AG10803 (cell line): ENCODE measurements at places on chromosomes 7 and 10.

- DNase-seq = no peak
Measured at GRCh38 chr10:102438374-102438773, 6.0 kb upstream of the CUEDC2 start.

DNA sequence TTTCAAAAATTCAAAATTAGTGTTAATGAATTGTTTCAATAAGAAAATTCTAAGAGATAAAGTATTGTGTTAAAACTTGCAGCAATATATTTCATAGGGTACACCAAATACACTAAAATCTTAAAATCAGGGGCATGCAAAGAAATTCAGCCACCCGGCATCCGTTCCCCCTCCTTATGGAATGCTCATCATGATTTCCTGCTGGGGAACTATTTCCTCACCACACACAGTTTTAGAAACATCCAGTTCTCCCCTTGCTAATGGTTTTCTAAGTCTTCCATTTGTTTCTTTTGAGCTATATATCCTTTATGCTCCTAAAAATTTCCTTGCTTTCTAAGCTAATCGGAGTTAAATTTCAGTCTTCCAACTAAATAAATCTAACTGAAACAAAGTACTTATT lies 60.7 kb downstream of the CHCHD3 start:
- no peak for DNase-seq

DNA sequence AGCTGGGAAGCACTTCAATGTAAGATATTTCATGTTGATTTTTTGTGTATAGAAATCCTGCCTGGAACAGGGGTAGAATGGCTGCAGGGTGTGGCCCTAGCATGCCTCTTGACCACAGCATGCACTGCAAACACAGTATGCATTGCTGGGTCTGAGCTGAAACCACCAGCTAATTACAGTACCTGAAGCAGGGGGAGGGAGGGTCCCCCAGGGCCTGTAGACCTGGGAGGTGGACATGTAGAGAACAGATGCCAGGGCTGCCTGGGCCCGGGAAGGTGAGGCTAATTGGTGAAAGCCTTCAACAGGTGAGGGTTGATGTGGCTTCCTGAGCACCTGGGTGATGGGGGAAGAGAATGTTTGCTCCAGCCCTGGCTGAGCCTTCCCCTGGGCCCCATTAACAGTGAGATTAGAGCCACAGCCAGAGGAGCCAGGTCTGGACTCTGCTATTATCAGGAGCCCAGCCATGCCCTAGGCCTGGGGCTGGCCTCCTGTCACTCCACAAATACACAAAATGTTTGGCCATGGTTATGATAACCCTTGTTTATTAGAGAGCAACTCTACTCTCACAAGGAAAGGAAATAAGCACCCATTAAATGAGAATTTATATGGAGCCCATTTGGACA lies 83.3 kb downstream of the PLXNA4 start:
- no peak for DNase-seq

- no peak for DNase-seq
Measured at GRCh38 chr10:110109511-110109910, 97.9 kb upstream of the MXI1 start.

GRCh38 chr7:124783271-124783670 lies 17.7 kb upstream of the GPR37 start:
- no peak for DNase-seq

DNA sequence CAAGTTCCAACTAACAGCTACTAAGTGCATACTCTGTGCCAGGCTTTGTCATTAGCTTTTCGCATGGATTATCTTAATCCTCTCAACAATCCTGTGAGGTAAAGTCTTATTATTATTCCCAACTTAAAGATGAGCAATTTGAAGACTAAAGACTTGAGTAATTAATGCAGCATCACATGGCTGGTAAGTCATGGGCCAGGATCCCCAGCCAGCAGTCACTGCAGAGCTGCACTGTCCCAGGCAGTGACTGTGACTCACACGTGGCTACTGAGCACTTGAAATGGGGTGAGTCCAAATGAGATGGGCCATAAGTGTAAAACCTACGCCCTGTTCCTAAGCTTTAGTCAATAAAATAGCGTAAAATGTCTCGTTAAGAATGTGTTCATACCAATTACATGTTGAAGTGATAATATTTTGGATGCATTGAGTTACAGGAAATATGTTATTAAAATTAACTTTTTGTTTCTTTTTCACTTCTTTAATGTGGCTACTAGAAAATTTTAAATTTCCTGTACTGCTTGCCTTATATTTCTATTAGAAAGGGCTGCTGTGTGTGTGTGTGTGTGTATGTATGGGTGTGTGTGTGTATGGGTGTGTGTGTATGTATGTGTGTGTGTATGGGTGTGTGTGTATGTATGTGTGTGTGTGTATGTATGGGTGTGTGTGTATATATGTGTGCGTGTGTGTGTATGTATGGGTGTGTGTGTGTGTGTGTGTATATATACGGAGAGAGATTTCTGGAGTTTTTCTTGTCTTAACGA lies 756.3 kb downstream of the AUTS2 start:
- DNase-seq = peak; percentile 11

GRCh38 chr10:130135676-130136225 lies 440 bp upstream of the GLRX3 start:
- no peak for DNase-seq

- DNase-seq = no peak
Measured at GRCh38 chr7:157467496-157468212, 130.8 kb downstream of the DNAJB6 start.

GRCh38 chr7:156948361-156948760 lies 1.2 kb upstream of the NOM1 start:
- no peak for DNase-seq

GRCh38 chr10:124465003-124465776 lies 3.6 kb downstream of the LHPP start:
- DNase-seq = no peak

DNA sequence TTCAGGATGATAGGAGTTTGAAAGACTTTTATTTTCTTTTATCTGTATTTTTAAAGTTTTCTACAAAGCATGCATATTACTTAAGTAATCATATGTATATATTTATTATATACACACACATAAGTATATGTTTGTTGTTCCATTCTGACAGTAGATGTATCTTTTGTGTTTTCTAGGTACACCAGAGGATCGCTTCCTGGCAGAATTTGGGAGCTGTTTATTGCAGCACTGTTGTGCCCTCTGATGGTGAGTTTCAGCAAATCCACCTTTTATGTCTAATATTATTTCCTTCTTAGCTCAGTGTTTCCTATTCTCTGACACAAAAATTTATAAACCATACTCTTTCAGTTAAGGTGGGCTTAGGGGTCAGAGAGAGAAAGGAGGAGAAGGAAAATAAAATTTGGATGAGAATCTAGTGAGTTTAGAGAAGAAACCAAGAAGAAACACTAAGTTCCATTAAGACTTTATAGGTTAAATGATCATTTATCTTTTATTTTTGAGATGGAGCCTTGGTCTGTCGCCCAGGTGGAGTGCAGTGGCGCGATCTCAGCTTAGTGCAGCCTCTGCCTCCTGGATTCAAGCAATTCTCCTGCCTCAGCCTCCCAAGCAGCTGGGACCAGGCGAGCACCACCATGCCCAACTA lies 59.2 kb upstream of the OIT3 start:
- peak; percentile 74 for DNase-seq
